ENCODE measurements at places on chromosomes 4 and X.
A peak's percentile ranks its signal among the peaks of the same experiment; 100 is the strongest.

DNA sequence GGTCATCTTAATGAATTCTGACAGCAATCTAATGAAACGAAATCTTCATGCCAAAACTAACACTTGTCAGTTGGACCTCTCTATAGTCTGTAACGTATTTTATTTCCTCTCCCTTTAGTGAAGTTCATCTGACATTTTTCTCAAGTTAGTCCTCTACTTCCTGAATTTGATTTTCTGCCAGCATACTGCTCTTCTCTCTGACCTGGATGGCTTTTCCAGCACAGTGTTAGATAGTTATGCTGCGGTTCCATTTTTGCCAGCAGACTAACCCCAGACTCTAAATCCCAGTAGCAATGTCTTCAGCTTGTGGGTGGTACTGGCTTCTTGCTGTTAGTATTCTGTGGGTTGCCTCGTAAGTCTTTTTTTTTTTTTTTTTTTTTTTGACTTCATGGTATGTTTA, 146.7 kb upstream of the VEGFC start:
- DNase-seq = no peak

DNA sequence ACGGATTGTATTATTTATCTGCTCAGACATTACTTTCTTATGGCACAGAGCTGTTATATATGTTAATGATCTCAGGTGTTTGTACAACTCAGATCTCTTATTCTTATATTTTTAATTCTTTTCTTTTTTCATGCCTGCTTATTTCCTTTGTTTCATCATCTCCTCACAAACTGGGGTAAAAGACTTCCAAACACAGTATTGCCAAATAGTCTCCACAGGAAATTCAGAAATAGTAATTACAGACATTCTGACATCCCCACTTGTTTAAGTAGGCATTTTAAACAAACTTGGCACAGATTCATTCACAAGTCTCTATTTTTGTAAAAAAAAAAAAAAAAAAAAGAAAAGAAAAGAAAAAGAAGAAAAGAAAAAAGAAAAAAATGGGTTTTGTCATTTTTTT, 129.7 kb upstream of the USP38 start:
- no peak for DNase-seq

DNA sequence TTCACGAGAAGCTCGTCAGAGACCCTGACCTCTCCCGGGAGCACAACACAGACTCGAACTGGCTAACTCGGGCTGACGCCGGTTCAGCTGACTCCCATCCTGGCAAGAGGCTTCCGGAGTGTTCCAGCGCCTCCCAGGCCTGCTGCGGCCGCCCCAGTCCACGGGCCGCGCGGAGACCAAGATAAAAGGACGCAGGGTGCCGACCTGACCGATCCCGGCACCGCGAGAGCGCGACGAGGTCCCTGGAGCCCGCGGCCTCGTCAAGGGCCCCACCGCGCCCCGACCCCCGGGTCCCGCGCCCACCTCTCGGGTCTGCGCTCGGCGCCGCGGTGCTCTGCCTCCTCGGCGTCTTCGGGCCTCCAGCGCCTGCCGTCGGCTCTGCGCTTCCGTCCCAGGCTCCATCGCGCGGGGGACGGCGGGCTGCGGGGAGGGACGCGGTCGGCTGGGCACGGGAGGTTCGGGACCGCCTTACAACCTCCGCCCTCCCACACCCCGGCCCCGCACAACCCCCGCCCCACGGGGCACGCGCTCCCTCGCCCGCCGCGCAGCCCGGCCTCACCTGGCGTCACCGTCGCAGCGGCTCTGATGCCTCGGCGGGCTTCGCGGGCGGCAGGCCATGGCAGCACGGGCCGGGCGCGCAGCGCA, 426 bp downstream of the SLBP start:
- DNase-seq = no peak

DNA sequence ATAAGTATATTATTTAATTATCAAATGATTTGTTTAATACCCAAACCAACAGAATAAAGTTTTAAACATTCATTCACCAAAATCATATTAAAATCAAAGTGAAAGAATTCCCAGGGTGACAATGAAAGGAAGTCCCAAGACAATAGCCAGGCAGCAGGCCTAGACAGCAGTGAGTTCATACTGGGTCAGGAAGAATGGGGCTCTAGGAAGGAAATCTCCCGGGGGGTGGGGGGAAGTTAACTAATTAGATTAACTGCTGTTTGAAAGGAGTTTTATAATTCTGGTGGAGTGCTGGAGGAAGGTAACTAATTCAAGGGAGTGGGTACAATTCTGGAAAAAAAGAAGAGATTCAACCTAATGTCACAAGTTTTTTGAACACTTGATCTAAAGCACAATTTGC, 104.1 kb downstream of the ZAR1 start:
- no peak for DNase-seq

GRCh38 chr4:54440394-54441136, 211.5 kb downstream of the PDGFRA start:
- no peak for DNase-seq

DNA sequence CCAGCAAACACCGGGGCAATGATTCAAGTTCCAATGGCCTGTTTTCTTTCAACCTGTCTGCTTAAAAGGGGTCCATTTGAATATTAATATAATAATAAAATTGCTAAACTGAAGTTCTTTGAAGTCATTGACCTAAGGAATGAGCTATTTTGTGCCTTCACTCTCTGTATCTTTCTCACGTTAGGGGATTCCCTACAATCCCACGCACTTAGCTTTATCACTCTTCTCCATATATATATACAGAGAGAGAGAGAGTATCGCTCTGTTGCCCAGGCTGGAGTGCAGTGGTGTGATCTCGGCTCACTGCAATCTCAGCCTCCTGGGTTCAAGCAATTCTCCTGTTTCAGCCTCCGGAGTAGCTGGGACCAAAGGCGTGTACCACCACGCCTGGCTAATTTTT, 83.9 kb upstream of the NWD2 start:
- no peak for DNase-seq

- DNase-seq = no peak
Observed at GRCh38 chr4:99668472-99668871, 10.8 kb upstream of the C4orf54 start.

DNA sequence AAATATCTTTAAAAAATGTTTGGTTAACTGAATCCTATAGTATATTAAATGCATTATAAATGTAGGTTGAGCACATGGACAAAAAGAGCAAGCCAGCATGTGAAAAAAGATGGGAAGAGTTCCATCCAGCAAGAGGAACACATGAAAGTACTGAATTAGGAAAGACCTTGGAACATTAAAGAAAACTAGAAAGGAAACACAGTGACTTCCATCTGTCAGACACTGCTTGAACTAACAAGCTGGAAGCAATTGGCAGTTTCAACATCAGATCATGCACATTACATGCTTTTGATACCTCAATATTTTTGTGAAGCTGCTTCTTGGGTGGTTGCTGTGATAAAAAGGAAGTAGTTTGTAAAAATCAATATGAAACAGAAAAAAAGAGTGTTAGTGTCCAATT, 626.8 kb upstream of the GNPDA2 start:
- DNase-seq = no peak

DNA sequence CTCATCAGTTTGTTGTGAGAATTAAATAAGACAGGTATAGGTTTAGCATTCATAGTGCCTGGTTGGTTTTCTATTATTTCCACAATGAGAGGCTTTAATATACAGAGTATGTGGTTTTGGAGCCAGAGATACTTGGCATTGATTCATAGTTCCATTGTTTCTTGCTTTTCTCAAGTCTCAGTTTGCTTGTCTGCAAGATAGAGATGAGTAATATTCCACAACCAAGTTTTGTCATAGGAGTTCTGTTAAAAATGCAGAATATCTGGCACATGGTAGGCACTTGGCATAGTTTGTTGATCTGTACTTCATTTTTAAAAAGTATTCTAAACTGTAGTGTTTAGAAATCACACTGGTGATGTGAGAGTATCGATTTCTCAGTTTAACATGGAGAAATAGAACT, 37.5 kb upstream of the EDA2R start:
- no peak for DNase-seq

- no peak for DNase-seq
Observed at GRCh38 chr4:168390041-168390440, 71.5 kb upstream of the DDX60 start.

- DNase-seq = no peak
Observed at GRCh38 chr4:184400891-184401290, 73.5 kb downstream of the IRF2 start.

GRCh38 chr4:40377512-40378365, 42.6 kb downstream of the CHRNA9 start:
- DNase-seq = no peak

- DNase-seq = no peak
Observed at GRCh38 chr4:151538963-151539362, 130.0 kb downstream of the FHIP1A start.

- no peak for DNase-seq
Observed at GRCh38 chr4:14897217-14897616, 105.1 kb upstream of the CPEB2 start.

DNA sequence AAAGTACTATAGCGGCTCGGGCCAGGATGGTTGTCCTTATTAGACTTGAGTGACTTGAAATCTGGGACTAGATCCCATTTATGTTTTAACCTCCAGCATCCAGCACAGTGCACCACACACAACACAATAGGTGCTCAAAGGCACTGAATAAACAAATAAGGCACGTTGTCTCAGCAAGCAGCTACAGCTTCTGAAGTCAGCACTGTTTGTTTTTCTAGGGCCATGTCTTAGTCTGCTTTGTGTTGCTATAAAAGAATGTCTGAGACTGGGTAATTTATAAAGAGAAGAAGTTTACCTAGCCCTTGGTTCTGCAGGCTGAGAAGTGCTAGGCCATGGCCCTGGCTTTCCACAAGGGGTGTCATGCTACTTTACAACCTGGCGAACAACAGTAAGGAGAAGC, 102.1 kb upstream of the LNX1 start:
- no peak for DNase-seq

- no peak for DNase-seq
Observed at GRCh38 chr4:105896461-105896942, 1.2 kb downstream of the NPNT start.

DNA sequence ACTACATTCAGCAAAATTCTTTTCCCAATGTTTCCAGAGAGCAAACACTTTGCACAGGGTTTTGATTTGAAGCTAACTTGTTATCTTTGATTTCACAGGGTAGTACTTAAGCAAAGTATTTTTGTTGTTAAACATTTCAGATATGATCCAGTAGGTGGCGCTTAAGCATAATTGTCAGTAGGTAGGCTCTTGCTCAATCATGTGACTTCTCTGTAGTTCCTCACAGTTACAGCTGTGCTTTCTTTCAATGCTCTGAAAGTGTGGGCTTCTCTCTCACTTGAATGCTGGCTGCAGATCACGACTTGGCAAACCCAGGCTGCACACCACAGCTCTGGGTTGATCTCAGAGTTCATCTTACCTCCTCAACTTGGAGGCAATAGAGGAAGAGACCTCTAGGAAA, 1016.5 kb downstream of the SH3BGRL start:
- DNase-seq = no peak

GRCh38 chrX:69066966-69067525, 98.2 kb downstream of the PJA1 start:
- no peak for DNase-seq

- no peak for DNase-seq
Observed at GRCh38 chr4:168279556-168279955, 39.0 kb downstream of the DDX60 start.

GRCh38 chr4:15718959-15719358, 16.1 kb downstream of the BST1 start:
- no peak for DNase-seq

DNA sequence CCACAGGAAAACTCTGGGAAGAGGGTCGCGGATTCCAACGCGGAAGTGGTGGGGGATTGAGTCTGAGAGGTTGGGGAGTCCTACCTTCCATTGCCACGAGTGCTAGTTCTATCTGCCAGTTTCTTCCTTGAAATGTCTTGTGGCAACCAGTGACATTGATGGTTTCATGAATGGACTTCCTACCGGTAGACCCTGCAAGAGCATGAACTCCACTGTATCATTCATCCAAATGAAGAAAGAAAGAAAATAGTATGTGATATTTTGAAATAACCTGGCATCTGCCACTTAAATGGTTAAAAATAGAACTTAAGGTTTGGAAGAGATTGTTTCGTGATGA, 1.1 kb upstream of the SLC10A7 start:
- no peak for DNase-seq

GRCh38 chr4:244471-244870, 60.8 kb downstream of the ZNF732 start:
- peak; percentile 0 for DNase-seq

- DNase-seq = no peak
Observed at GRCh38 chrX:39527025-39527424, 570.7 kb downstream of the BCOR start.

GRCh38 chr4:6338951-6339817, 69.5 kb downstream of the WFS1 start:
- no peak for DNase-seq

- no peak for DNase-seq
Observed at GRCh38 chr4:143383005-143383574, 46.4 kb downstream of the GAB1 start.

DNA sequence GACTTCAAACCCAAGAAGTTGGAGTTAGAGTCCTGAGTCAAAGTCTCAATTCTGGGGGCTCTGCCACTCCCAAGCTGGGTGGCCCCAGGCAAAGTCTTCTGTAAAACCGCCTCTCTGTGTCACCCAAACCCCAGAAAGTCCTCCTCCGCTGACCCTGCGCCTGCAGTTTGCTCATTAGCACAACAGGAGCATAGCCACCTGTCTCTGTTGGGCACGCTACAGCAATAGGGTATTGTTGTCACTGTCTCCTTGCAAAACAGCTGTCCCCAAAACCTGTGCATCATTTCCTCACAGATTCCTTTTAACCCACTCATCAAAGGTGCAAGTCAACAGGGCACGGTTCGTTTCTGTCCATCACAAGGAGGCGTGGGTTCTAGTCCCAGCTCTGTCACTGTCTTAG, 8.0 kb upstream of the DGAT2L6 start:
- no peak for DNase-seq

GRCh38 chr4:78659264-78659663, 107.7 kb downstream of the ANXA3 start:
- DNase-seq = no peak

Data from cerebellar nuclear complex (tissue), 1 donor.